ENCODE measurements at places on chromosomes 4 and X. TPM values are rescaled to one million over a fixed set of nuclear protein-coding genes. Genes with fewer than 3 reads are reported as not detected.

The PAK3 gene
- 2.4 TPM for total RNA-seq

The DGAT2L6 gene
- not detected for total RNA-seq

The EDA gene
- total RNA-seq: 0.85 TPM

The FRG2 gene
- not detected for total RNA-seq

The PNMA6F gene
- total RNA-seq: not detected

The RAB33A gene
- total RNA-seq: 0.64 TPM

The TFE3 gene
- 28.4 TPM for total RNA-seq

The GLOD5 gene
- not detected for total RNA-seq

The ANAPC4 gene
- total RNA-seq: 17.8 TPM

Data from tracheal epithelial cell (primary cell).